Bronchus fibroblast of lung (primary cell): ENCODE measurements at places on chromosomes 5 and 9. TPM values are rescaled to one million over a fixed set of nuclear protein-coding genes. Genes with fewer than 3 reads are reported as not detected.

The MYOZ3 gene
- 1.0 and 1.8 TPM in 2 replicates for total RNA-seq

The CDX1 gene
- total RNA-seq, result not detected in 2 replicates

The FBP1 gene
- not detected in 2 replicates for total RNA-seq

The TAF11L10 gene
- not detected in 2 replicates for total RNA-seq
